ENCODE measurements at places on chromosomes 6 and 20. TPM values are rescaled to one million over a fixed set of nuclear protein-coding genes. Genes with fewer than 3 reads are reported as not detected.

The GJA1 gene
- total RNA-seq, result 363 TPM

The TCF21 gene
- not detected for total RNA-seq

The POLR1C gene
- 27.0 TPM for total RNA-seq

The LY6G6C gene
- total RNA-seq, result not detected

The RSPO4 gene
- not detected for total RNA-seq

The LGSN gene
- not detected for total RNA-seq

The SCGN gene
- total RNA-seq, result not detected

The METTL24 gene
- not detected for total RNA-seq

The FAM110A gene
- total RNA-seq, result 1.3 TPM

The PKIG gene
- total RNA-seq, result 138 TPM

The MARCKS gene
- 187 TPM for total RNA-seq

The PTCRA gene
- total RNA-seq, result not detected

The PET117 gene
- total RNA-seq, result 6.1 TPM

The ADGB gene
- not detected for total RNA-seq

- DNase-seq, result no peak
Observed at GRCh38 chr20:62856931-62857619, 4.5 kb downstream of the TCFL5 start.

DNA sequence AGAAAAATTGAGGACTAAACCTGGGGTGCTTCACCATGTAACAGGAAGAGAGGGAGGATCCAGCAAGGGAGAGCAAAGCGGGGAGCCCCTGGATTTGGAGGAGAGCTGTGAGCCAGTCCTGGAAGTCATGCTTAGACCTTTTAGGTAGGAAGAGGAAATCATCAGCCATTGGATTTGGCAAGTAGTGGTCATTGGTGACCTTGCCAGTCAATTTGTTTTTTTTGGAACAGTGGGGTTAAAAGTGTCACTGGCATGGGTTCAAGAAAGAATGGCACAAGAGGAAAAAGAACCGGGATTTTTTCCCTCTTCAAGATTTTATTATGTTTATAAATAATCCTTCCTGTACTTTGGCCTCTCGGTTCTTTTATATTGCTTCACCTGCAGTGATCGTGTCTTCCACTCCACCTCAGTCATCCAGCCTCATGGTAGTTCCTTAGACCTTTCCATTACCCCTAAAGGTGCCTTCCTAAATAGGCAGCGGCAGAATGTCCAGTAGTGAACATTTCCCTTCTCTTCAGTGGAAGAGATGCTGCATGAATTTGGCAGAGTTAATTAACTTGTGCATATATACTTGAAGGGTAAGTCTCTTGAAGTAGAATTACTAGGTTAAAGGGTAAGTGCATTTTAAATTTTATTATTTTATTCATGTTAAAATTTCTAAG is 124.7 kb downstream of the QKI start:
- DNase-seq, result peak; percentile 17

- DNase-seq, result no peak
Observed at GRCh38 chr20:48098099-48098498, 312.8 kb upstream of the SULF2 start.

DNA sequence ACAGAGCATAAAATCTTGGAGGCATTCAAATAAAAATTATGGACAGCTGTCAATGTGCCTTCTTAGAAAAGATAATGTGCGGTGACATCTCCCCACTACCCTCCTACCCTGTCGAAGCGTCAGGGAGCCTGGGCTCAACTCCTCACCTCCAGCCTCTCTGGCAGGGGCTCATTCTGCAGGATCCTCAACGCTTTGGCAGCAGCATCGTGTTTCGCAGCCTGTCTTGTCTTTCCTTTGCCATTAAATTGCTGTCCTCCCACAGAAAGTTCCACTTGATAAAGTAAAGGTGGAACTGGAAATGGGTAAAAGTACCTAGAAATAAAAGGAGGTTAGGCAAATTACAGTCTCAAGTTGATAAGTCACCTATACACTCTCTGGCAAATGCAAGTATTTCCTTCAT is 36.7 kb downstream of the STAU1 start:
- DNase-seq, result no peak

DNA sequence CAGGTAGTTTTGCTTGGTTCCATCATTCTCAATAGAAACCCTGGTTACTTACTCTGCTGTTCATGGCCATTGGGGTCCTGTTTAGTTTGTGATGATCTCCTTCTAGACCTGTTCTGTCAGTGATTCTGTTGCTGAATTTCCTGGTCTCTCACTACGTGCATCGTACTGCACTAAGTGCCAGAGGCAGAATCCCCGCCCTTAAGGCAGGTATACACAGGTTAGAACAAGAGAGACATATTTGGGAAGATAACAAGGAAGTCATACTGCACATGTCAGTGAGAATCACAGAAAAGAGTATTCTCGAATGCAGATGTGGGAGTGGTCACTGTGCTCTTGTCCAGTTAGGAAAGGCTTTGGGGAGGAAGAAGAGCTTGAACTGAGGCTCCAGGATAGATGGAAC is 148.1 kb upstream of the MYLIP start:
- DNase-seq, result no peak

GRCh38 chr6:150202404-150202803 is 59.6 kb downstream of the PPP1R14C start:
- DNase-seq, result no peak

- no peak for DNase-seq
Observed at GRCh38 chr6:66200390-66200789, 493.4 kb upstream of the EYS start.

GRCh38 chr6:51019806-51020205 is 201.1 kb downstream of the TFAP2B start:
- DNase-seq, result no peak

- DNase-seq, result no peak
Observed at GRCh38 chr6:29858006-29858405, 30.4 kb downstream of the HLA-G start.

DNA sequence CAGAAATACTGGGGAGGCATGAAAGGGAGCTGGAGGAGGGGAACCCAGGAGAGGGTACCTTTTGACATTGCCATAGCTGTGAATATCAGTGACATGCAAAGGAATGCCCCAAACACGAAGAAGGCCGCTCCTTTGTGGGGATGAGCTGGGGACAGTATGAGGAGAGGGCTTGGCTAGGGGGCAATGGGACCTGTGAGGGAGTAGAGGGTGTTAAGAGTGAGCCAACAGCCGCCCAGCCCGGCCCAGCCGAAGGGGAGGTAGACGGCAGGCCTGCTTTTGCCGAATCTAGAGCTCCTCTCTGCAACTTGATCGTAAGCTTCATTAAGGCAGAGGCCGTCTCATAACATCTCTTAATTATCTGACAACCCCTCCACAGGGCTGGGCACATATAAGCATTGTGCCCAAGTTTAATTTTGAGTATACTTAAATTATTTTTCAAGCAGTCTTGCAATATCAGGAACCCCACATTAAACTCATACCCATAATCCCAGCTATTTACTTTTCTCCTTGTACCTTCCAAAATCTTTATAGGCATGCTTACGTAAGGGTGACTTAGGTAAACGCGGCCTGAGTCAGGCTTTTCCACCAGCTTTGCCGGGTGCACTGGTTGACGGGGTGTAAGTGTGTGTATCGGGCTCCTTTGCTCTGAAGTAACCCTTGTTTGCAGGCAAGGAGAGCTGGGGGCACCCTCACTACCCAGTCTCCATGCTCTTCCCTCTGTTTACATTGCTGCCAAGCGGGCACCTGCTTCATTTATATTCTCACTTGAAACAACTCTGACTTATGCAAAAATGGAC is 24.9 kb upstream of the VEGFA start:
- DNase-seq, result no peak

- DNase-seq, result no peak
Observed at GRCh38 chr6:118263921-118264486, 284.1 kb upstream of the PLN start.

- DNase-seq, result no peak
Observed at GRCh38 chr6:49892280-49892679, 25.9 kb upstream of the CRISP1 start.

- no peak for DNase-seq
Observed at GRCh38 chr20:671252-672030, 4.2 kb downstream of the SCRT2 start.

- no peak for DNase-seq
Observed at GRCh38 chr6:1297746-1298145, 14.2 kb upstream of the FOXQ1 start.

DNA sequence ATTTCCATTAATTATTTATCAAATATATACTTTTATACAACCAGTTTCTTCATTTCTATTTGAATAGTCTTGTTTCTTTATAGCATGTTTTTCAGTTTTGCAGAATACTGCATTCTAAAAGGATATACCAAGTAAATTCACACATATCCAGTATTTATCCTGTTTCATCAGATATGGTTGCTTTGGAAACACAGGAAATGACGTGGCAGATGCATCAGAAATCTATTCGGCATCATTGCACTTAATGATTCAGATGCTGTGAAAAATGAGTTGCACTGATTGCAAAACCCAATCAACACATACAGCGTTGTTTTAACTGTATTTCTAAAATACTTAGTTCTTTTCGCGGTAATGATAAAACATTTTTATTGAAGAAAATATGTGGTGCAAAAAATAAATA is 594.9 kb downstream of the CDH26 start:
- no peak for DNase-seq

DNA sequence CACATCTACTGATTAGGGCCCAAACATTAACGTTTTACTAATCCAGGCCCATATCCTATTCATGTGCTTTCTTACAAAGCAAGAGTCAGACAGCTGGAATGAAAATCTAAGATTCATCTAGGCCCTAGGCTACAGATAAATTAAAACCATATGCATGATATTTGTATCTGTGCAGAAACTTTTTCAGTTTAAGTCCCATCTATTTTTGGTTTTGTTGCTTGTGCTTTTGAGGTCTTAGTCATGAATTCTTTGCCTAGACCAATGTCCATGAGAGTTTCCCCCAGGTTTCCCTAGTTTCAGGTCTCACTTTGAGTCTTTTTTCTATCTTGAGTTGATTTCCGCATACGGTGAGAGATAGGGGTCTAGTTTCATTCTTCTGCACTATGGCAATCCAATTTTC is 20.2 kb downstream of the ADNP start:
- no peak for DNase-seq

- peak; percentile 49 for DNase-seq
Observed at GRCh38 chr20:39874049-39874893, 814.8 kb downstream of the MAFB start.

DNA sequence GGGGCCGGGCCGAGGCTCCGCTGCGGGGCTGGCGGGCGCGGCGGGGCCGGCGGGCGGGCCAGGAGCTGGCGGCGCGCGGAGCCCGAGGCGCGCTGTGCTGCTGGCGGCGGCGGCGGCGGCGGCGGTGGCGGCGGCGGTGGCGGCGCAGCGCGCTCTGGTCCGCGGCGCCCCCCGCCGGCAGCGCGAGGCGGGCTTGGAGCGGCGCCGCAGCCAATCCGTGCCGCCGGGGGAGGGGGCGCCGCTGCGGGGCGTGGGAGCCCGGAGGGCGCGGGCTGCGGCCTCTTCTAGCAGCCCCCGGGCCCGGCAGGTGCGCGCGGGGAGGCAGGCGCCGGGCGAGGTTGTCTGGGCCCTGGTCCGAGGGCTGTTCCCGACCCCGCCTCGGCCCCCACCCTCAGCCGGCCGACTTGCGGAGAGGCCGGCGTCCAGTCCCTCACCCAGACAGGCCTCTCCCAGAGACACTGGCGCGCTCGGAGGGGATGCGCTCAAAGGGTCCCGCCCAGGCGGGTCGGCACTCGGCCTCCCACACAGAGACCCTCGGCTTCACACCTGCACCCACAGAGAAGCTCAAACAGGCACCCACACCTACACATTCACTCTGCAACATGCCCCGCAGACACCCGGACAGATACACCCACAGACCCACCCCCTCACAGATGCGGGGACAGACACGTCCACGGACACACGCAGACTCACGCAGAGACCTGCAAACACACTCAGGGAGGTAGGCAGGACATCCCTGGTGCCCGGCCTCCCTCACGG is at the start of gene RIMS4:
Gene RIMS4, minus strand, starts transcription at position 156 of the 759 bp plus-strand sequence. CDS start 275 bp downstream, outside the sequence.
- DNase-seq, result no peak

GRCh38 chr20:14801591-14802325 is 464.3 kb upstream of the FLRT3 start:
- no peak for DNase-seq

GRCh38 chr6:98203170-98203806 is 631.1 kb upstream of the POU3F2 start:
- DNase-seq, result peak; percentile 5

DNA sequence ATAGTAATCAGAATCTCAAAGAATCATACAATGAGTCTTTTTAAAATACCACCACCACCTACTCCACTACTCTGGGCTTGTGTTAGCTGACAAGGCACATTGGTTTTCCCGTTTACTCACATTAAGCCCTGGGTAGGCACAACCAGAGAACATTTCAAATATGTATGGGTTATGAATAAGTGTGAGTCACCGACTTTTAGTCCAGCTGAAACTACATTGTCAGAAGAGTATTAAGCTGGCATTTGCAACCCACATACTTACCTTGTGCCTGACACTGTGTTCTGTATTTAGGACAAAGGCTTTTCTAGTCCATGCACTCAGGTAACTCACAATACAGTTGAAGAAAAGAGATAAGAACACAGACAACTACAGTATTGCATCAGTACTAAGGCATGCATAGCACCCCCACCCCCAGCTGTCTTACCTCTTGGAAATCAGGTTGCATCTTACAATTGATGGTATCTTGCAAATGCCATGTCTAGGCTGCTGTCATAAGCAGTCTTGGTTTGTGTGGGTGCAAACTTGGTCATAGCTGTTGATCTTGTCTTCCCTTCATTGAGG is 40.3 kb upstream of the AHI1 start:
- peak; percentile 35 for DNase-seq

DNA sequence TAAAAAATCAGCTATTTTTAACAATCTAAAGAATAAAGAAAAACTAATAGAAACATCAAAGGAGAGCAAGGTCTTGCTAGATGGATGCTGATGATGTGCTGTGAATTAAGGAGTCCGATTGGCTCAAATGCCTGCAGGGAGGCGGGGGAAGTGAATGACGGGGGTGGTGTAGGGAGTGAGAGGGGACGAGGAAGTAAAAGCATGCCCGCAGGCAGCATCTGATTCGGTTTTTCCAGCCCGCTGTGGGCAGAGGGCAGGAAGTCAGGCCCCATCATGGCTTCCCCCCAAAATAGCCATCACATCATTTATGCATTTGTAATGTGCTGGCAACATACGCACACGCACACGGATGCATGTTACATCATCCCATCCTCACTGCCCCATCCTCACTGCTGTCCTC is 10.3 kb downstream of the RSPO4 start:
- no peak for DNase-seq

GRCh38 chr20:19833395-19833794 is 75.3 kb downstream of the RIN2 start:
- no peak for DNase-seq

- DNase-seq, result no peak
Observed at GRCh38 chr6:139685009-139685408, 310.6 kb upstream of the CITED2 start.

- no peak for DNase-seq
Observed at GRCh38 chr6:64010666-64011065, 375.1 kb downstream of the PHF3 start.

- no peak for DNase-seq
Observed at GRCh38 chr20:16385462-16385861, 187.8 kb downstream of the KIF16B start.

DNA sequence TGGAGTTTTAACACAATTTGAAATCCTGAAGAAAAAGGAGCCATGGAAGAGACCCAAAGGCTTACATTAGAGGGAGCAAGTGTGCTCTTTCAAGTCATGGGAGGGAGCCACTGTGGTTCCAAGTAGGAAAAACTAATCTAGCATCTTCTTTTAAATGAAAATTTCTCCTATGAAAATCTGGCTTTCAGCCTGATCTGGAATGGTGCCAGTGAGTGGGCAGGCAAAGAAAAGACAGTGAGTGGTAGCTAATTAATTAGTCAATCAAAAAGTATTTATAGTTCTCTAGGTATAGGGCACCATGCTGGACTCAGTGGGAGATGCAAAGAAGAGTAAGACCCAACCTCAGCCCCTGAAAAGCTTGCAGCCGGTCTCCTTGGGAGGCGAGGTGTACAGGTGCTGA is 21.9 kb downstream of the CAP2 start:
- no peak for DNase-seq
